ENCODE measurements at places on chromosomes 5 and 9. TPM values are rescaled to one million over a fixed set of nuclear protein-coding genes. Genes with fewer than 3 reads are reported as not detected.
A peak's percentile ranks its signal among the peaks of the same experiment; 100 is the strongest.

DNA sequence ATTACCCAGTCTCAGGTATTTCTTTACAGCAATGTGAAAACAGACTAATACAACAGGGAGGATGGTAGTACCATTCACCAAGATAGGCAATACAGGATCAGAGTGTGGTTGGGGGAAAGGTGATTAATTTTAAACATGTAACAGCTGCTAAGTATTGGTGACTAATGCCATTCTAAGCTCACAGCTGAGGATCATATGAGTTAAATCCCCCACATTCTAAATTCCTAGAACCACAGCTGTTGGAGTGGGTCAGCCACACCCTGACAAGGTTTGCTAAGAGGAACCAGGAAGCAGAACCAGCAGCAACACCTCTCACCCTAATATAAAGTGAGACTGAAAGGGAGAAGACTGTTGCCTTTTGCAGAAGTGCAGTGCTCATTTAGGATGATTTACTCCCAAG lies 24.8 kb downstream of the HSPB3 start:
- DNase-seq = no peak

- no peak for DNase-seq
These were observed 1397.5 kb upstream of the CDH6 start for GRCh38 chr5:29796013-29796412.

DNA sequence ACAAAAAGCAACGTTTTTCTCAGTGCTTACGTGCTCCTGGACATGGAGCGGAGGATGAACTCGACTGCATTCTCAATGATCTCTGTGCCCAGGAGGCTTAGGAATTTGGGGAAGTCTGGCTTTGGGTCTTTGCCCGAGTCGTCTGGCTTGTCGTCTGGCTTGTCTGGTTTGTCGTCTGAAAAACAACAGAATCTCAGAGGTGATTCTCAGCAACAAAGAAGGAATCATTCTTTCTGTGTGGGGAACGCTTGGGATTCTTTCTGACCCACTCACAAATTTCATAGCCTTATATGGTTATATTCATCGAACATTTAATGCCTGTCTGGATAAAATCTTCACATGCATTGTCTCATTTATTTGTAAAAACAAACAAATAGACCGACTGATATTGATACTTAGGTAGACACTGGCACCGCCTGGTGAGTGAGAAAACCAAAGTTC lies 4.7 kb downstream of the C5orf46 start:
- DNase-seq = no peak

- peak; percentile 32 for DNase-seq
These were observed 1.8 kb downstream of the SURF6 start for GRCh38 chr9:133334161-133334560.

Gene NDST1
- 117 TPM for total RNA-seq

DNA sequence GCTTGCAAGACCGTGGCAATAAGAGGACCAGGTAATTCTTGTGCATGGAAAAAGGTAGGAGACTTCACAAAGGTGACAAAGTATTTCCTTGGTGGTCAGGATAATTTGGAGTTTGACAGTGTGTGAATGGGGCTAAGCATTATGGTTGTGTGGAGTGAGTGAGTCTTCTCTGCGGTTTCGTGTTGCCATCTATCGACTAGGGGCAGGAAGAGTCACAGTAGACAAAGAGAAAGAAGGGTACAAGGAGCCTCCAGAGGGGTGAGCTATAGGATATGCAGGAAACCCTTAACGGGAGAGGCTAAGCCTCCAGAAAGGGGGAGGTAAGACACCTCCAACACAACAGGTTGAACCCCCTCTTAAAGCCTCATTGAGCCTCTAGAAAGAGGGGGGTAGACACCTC lies 64.0 kb upstream of the RANBP6 start:
- no peak for DNase-seq

Gene WHRN
- total RNA-seq = 6.2 TPM

- DNase-seq = no peak
These were observed 100.0 kb downstream of the CRB2 start for GRCh38 chr9:123456011-123456410.

DNA sequence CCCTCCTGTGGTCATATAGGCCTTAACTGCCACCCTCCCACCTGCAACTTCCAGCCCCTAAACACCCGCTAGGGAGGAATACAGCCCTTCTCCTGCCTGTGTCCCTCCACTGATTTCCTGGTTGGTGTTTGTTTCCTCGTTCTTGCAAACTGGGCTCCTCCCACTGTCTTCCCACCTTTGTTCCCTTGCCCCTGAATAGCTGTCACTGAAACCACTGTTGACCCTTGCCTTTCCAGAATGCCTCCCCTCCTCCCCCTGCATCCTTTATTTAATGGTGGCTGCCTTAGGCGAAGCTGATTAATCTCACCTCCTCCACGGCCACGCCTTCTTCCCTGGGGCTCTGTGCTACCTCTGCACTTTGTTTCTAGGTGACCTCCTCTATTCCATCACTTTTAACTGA lies 626.7 kb downstream of the BNC2 start:
- no peak for DNase-seq

- DNase-seq = no peak
These were observed 56.6 kb downstream of the SMIM23 start for GRCh38 chr5:171841984-171842776.

GRCh38 chr5:3993856-3994473 lies 398.3 kb downstream of the IRX1 start:
- DNase-seq = no peak

- DNase-seq = no peak
These were observed 6.5 kb upstream of the TBC1D9B start for GRCh38 chr5:179914032-179914755.

DNA sequence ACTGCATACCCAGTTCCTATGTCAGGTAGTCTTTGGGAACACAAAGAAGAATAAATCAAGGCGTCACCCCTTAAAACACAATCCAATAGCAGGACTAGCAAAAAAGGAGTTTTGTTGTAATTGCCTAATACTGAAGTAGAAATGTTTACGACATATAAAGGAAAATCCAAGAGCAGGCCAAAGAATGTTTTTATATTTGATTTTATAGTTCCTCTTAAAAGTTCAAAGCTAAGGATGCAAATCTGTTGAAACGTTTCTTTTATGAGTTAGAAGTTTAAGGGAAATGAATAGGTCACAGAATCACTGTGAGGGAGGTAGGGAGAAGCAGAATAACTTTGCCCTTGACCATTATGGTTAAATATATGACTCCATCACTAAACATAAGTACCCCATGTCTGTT lies 136.1 kb downstream of the PAM start:
- DNase-seq = no peak

GRCh38 chr5:67182301-67182790 lies 14.3 kb downstream of the CD180 start:
- peak; percentile 69 for DNase-seq

DNA sequence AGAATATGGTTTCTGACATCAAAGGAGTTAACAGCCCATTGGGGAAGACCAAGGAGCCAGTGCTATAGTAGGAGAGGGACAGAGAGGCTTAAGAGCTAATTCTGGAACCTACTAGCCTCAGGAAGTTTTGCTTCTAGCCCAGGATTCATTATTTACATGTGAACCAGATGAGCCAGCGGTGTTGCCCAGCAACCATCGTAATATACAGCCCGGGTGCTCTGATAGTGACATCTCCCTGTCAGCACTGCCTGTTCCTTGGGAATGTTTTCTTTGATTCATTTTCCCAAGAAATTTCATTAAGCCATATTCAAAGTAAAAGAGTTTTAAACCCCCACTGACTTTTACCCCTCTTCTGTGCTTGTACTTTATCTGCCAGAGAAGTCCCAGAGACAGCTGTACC lies 217.4 kb upstream of the ADAMTSL1 start:
- DNase-seq = no peak

GRCh38 chr5:150506571-150507473 lies 1.1 kb upstream of the NDST1 start:
- no peak for DNase-seq

- DNase-seq = no peak
These were observed at the start of gene ADAMTSL1 for GRCh38 chr9:18473652-18474279. ADAMTSL1 (plus strand) TSS chr9:18474153; CDS start chr9:18474233, 80 bp downstream.

DNA sequence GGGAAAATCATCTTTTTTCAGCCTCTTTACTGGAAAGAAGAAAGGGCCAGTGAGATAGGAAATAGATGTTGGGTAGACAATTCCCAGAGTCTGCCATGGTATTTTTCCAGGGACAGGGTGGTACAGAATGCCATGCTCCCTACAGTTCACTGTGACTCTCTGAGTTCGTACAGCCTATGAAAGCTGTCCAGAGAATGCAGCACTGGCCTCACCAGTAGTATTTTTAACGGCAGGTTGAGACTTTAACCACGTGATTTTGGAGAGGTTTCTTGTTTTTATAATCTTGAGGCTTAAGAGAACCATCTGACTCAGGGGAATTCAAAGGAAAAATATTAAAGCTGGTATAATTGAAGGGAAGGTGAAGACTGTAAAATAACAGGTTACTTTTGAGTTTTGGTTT lies 10.1 kb upstream of the ZNF474 start:
- DNase-seq = no peak

GRCh38 chr9:126367616-126368015 lies 41.0 kb downstream of the MVB12B start:
- DNase-seq = no peak

- no peak for DNase-seq
These were observed 1.2 kb upstream of the VPS13A start for GRCh38 chr9:77176106-77176505.

Gene CYLC2
- total RNA-seq = not detected

DNA sequence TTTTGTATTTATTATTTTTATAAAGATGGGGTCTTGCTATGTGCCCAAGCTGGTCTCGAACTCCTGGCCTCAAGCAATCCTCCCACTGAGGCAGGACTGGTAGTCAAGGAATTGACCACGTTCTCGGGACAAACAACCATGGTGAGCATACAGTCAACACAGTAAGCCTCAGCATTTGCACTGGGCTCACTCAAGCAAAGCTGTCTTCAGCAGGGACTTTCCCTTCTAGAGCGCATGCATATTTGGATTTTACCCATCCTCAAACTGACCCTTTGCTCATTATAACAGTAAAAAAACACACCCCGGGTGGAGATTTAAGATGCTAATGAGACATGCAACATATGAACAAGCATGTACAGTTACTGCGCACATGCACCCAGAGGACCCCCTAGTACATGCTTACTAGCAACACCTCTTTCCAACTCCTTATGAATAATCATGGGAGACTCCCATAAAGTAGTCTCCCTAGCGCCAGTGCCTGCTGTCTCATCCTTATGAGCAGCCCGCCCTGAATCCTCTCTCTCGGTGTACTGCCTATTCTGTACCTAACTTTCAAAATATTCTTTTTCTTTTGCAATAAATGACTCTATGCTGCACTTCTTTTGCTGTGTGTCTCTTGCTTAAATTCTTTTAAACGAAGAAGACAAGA lies 41.5 kb downstream of the C5orf22 start:
- DNase-seq = no peak

- DNase-seq = no peak
These were observed 124.1 kb upstream of the RETREG1 start for GRCh38 chr5:16740811-16741392.

Gene GLRA1
- total RNA-seq = not detected

- DNase-seq = no peak
These were observed 27.5 kb downstream of the FAM163B start for GRCh38 chr9:133581513-133582343.

- DNase-seq = no peak
These were observed 59.3 kb downstream of the KCNT1 start for GRCh38 chr9:135761150-135761844.

GRCh38 chr5:79075646-79076426 lies 6.3 kb downstream of the BHMT2 start:
- DNase-seq = no peak

GRCh38 chr5:101024299-101024698 lies 121.2 kb upstream of the ST8SIA4 start:
- no peak for DNase-seq

GRCh38 chr5:158985492-158985891 lies 114.2 kb downstream of the EBF1 start:
- no peak for DNase-seq
